Central memory CD4-positive, alpha-beta T cell (primary cell): ENCODE measurements at places on chromosomes 3 and 15.

GRCh38 chr3:147758771-147759170 lies 349.6 kb downstream of the ZIC1 start:
- no peak for DNase-seq

DNA sequence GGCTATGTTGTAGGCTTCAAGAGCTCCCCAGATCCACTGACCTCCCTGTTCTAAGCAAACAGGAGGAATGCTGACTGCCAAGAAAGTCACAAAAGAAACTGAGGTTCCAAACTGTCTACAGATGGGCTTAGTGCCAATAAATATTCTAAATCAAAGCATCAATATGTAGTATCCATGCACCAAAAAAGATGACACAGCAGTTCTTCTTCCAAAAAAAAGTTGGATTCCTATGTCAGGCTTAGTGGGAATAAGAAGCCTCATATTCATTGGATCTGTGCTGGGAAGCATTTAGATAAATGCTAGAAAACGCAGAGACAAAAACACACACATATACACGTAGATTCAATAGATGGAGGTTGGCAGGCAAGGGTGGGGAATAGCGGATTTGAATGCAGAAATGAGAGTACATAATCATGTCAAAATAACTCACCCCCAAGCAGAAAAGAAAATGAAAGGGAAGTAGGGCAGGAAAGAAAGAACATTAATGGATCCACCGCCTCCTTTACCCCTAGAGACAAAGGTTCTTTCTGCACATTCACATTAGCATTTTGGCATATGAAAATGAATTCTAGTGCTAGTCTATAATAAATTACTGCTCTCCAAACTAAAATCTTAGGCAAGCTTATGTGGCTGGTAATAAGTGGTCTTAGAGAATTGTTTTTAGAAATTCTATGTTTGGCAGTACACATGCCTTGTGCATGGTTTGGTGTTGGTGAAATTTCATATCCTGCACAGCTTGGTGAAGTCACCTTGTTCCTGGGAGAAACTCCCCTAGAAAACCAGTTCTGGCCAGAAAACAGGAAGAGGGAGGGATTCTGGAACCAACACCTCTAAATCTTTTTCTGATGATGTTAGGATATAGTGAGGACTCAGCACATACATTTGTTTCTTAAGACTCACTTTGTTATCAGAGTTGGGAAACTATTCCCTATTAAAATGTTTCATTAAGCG lies 283.4 kb downstream of the LSAMP start:
- DNase-seq = no peak

DNA sequence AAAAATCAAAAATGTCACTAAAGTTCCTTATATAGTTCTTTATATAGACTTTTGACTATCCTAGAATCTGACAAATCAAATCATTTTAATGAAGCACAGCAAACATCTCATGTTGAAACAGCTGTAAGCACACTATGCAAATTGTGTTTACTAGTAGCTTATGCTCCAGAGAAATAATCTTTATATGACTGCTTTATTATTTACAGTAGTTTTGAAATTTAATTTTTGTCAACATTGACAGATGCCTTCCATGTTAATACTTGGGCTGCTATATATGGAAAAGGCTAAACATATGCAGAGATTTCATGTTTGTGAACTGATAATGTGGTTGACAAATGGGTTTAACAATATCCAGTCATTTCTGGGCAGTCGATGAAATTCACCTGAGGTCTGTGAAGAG lies 616.8 kb downstream of the TAFA4 start:
- no peak for DNase-seq

GRCh38 chr3:168475704-168476103 lies 380.0 kb upstream of the GOLIM4 start:
- DNase-seq = no peak

DNA sequence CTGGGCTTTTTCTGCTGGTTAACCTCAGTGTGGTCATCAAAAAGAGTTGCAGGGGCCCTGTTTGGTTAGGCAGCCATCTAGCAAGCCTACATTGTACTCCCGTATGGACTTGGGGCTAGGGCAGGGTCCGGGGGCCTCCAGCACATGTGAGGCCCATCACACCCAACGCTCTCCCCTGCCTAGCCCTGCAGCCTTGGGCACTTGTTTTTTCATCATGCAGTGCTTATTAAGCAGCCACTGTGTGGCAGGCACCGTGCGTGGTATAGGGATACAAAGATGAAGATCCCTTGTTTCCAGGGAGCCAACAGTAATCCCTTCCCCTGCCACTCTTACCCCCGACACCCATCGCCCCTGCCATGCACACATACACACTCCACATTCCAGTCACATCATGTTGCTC lies 14.2 kb downstream of the MRAS start:
- no peak for DNase-seq

- no peak for DNase-seq
Observed at GRCh38 chr3:71447197-71447596, 136.3 kb downstream of the FOXP1 start.

DNA sequence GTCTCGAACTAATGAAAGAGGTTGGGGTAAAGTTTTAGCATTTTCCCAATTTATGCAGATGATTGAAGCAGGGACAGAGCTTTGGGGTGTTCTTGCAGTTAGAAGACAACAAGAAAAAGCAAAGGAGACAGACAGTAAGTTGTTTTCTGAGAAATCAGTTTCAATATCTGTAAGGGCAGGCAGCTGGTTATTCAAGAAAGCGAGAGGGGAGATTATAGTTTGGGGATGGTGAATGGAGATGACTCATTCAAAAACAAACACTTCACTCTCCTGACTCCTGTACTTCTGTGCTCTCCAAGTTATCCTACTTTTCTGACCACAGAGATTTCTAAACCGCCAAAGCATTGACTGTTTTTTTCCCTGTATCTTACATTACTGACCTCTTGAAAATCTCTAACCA lies 352.0 kb downstream of the GAP43 start:
- DNase-seq = no peak

- no peak for DNase-seq
Observed at GRCh38 chr3:51384055-51384725, 901 bp upstream of the MANF start.

GRCh38 chr3:149462581-149463011 lies 11.9 kb upstream of the TM4SF4 start:
- no peak for DNase-seq

DNA sequence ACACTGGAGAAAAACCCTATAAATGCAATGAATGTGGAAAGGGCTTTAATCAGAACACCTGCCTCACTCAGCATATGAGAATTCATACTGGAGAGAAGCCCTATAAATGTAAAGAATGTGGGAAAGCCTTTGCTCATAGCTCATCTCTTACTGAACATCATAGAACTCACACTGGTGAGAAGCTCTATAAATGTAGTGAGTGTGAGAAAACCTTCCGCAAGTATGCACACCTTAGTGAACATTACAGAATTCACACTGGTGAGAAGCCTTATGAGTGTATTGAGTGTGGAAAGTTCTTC lies 7.4 kb upstream of the ZNF501 start:
- DNase-seq = no peak

GRCh38 chr3:43949594-43949993 lies 258.9 kb downstream of the ABHD5 start:
- DNase-seq = no peak

DNA sequence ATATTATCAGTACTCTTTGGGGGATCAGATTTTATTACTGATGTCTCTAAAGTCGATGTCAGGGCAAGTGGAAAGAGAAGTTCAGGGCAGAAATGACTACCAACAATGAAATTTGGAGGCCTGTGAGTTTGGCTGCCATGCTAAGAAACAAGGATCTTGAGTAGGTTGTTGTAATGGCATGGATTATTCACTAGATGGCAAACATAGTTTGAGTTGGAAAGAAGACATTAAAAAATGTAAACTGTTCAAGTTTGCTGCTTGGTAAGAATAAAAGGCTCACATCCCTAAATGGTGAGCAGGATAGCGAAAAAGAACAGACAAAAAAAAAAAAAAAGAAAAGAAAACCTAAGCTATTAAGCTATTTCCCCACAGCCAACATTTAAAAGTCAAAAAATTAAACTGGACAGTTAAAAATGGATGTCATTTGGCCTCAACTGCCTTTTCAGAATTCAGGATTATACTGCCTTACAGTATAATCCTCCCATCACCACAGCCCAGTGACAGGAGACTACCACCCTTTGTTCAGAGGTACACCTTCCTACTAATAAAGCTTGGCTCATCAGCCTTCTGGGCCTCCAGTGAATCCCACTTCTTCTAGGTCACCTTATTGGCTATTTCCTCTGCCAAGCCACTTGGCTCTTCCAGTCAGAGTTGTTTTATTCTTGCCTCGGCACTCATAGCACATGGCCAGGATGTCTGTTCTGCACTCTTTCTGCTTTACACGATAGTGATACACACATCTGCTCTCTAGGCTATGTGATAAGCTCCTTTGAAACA lies 163.7 kb downstream of the PLD1 start:
- DNase-seq = peak; percentile 4

DNA sequence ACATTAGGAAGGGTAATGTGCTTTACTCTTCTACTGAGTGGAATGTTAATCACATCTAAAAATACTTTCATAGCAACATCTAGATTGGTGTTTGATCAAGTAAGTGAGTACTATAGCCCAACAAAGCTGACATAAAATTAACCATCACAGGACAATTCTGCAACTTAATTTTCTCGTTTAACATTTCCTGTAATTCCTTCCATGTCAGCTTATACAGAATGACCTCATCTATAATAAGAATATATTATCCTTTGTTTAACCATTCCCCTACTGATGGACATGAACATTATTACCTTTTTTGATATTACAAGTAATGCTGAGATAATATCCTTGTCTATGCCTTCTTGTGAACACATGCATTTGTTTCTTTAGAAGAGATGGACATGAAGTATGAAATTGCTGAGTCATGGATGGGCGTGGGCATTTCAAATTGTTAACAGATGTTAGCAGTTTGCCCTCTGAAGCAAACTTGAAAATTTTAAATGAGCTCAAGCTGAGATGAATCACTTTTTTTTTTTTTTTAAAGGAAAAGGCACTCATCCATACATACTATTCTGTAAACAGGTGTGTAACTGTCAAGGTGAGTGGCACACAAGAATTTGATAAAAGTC lies 85.1 kb downstream of the OXNAD1 start:
- no peak for DNase-seq

- no peak for DNase-seq
Observed at GRCh38 chr3:126111566-126112475, 27.9 kb upstream of the SLC41A3 start.

DNA sequence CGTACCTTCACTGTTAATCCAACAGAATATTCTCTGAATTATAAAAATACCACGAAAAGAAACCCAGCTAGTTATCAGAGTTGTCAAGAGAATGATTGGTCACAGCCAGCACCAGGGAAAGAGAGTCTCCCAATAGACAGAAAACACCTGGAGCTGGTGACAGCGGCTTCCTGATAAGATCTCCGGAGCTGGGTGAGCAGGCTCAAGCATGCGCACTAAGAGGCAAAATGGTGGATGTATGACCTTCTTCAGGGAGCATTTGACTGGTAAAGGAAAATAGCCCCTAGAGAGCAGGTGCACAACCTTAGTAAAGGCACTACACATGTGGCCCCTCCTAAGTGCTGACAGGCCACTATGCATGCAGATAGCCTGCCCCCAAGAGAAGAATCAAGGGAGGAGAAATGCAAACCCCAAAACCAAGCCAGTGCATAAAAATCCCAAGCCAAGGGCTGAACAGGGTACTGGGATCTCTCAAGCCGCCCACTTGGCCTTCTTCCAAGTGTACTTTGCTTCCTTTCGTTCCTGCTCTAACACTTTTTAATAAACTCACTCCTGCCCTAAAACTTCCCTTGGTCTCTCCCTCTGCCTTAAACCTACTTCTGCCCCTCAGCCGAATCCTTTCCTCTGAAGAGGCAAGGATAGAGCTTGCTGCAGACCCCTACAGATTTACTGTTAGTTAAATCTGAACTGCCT lies 93.2 kb downstream of the UACA start:
- no peak for DNase-seq

- DNase-seq = peak; percentile 17
Observed at GRCh38 chr3:124639406-124640237, 90.6 kb upstream of the UMPS start.

DNA sequence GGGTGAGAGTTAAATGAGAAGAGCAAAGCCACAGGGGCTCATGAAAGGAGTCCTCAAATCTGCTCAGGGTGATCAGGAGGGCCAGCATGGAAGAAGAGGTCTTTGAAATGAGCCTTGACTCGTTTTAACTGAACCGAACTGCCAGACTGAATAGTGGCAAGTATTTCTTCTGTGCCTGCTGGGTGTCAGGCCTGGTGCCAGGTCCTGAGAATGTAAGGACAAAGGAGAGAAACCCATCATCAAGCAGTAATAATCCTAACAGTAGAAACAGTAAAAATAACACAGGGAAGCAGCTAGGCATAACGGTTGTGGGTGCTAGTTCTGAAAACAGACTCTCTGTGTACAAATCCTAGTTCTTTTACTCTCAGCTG lies 40.4 kb upstream of the SMAD3 start:
- no peak for DNase-seq

GRCh38 chr3:170910542-170910941 lies 2.1 kb upstream of the EIF5A2 start:
- no peak for DNase-seq

DNA sequence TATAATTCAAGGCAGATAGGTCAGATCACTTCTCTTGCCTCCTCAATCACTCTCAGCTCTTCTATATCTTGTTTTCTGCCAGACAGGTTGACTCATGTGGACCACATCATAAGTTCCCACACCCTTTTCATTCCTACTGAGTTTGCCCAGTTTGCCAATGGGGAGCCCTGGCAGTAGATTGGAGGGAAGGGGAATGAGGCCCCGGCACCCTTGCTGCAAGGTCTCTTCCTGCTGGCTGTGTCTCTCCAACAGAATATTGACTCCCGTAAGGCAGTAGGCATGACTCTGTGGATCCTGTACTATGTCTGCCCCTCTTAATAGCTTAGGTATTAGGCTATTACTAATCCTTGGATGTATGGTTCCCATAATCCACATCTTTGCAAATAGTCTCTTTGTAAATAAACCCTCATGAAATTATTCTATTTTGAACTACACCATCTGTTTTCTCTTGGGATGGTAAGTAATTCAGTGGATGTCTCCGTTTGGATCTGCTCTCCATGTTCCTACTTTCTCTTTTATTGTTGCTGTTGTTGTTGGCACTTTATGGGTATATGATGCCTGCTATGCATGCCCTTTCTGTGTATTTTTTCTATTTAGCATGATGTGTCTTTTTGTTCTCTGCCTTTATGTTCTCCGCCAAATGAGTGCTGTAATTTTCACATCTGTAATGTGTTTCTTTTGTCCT lies 65.5 kb upstream of the DCBLD2 start:
- DNase-seq = no peak

GRCh38 chr3:27354161-27354560 lies 15.0 kb downstream of the NEK10 start:
- no peak for DNase-seq

DNA sequence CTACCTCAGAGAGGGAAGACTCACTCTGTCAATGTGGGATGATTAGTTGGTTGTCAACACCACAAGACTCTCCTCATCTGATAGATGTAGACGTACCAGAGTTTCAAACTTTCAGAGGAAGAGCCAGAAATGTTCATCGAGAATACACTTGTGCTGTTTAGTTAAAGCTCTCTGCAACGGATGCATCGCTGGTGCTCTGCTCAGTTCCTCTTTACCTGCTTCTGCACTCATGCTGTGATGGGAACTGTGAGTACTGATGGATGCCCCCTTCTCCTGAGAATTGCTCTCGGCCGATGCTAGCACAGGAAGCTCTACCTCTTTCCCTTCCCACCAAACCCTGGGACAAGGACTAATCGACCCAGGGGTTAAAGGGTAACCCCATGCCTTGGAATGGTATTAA lies 51.8 kb upstream of the CCDC54 start:
- no peak for DNase-seq
